Ammon's horn (tissue), 1 donor: ENCODE measurements at places on chromosomes 4 and X.

GRCh38 chrX:14295426-14295825 is 233.9 kb upstream of the GLRA2 start:
- no peak for DNase-seq

DNA sequence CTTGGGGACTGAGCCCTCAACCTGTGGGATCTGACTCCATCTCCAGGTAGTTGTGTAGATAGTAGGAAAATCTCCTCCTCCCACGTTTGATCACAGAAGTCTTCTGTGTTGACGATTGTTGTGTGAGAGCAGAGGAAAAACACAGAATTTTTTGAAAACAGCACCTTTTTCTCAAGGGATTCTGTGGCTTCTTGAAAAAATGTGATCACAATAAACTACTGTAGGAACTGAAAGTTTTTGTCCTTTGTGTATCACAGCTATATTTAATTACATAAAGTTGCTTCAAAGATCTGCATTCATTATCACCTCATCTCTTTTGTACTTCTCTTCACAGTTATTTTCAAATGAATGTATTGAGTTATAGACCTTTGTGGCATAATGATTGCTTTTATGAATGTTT is 85.1 kb downstream of the AFF1 start:
- DNase-seq = no peak

- no peak for DNase-seq
Observed at GRCh38 chrX:24216827-24217226, 67.3 kb downstream of the ZFX start.

DNA sequence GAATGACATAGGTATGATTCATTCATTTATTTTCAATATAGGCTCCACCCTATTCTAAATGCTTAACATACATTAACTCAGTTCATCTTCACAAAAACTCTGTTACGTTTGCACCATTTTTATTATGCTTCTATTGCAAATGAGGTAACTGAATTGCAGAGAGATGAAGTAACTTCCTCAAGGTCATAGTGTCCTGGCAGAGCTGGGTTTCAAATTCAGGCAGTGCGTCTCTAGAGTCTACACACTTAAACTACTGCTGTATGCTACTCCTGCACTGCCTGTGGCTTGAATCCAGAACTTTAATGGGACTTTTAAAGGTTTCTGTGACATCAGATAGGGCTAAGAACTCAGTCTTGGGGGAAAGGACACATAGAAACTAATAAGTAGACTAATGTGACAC is 413.4 kb downstream of the UBE2NL start:
- no peak for DNase-seq

- DNase-seq = no peak
Observed at GRCh38 chr4:4836044-4836443, 23.4 kb upstream of the MSX1 start.
